NCI-H524 (cell line): ENCODE measurements at places on chromosomes 1 and 21.

DNA sequence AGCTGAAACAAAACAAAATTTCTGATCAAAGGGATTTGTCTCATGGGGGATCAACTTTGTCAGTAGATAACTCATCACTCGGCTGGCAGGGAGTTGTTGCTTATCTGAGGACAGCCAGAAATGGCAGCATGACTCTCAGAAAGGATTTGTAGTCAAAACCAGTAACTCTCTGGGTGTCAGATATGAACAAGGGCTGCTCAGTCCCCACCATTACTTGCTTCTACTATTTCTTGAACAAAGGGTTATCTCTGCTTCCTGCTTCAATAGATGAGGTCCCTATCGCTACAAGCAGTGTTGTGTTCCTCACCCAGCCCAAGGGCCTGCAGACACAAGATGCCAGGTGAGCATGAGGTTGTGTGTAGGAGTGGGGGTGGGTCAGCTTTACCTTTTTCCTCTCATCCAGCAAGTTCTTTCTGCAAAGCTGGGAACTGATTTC is 116.2 kb downstream of the PTBP2 start:
- DNase-seq: no peak

- peak; percentile 39 for DNase-seq
Measured at GRCh38 chr1:53957194-53957818, 11.2 kb downstream of the LRRC42 start.

GRCh38 chr21:18985584-18985983 is 582.0 kb upstream of the TMPRSS15 start:
- no peak for DNase-seq

DNA sequence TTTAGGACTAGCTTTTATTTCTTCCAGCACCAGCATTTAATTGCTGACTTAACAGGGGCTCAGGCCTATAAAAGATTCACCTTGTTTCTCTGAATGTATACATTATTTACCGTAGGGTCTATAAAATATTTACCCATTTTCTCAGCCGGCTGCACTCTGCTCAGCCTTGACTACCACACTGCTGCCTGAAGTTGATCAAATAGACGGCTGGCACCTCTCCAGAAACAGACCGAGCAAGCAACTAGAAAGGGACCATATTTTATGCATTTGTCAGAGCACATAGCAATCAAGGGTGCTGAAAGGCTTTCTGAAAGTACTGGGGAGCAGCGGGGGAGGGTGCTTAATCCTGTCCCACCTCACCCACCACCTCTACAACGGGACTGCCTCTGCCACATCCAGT is 64.7 kb upstream of the FGGY start:
- no peak for DNase-seq

GRCh38 chr1:221740369-221740992 is 1.4 kb downstream of the DUSP10 start:
- peak; percentile 36 for DNase-seq

DNA sequence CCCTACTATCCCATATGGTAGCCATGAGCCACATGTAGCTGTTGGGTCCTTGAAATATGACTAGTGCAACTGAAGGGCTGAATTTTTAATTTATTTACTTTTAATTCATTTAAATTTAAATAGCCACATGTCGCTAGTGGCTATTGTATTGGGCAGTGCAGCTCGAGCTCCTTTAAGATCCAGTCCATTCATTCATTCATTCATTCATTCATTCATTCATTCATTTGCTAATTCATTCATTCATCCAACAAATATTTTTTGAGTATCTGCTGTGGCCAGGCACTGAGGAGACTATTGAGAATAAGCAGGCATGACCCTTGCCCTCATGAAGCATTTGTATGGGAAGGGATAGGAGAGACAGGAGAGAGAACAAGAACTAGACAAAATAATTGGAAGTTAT is 29.5 kb upstream of the ACOT11 start:
- DNase-seq: no peak

GRCh38 chr1:160362168-160362957 is 4.5 kb upstream of the NHLH1 start:
- DNase-seq: peak; percentile 98

GRCh38 chr21:35191754-35192153 is 142.7 kb upstream of the RUNX1 start:
- no peak for DNase-seq

DNA sequence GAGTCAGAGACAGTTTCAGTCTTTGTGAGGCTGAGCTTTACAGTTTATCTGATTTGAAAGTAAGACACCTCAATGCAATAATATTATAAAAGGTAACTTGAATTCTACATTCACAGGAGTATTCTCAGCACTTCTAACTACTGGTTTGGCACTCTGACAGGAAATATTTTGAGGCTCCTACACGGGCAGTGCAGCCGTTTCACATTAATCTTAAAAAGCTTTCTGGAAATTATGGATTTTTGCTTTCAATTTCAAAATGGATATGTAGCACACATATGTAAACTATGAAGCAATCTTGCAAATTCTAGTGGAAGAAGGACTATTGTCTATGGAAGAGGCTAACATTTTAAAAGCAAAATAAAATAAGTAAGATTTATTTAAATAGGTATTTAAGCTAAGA is 262.9 kb upstream of the SNX7 start:
- DNase-seq: no peak

- DNase-seq: peak; percentile 96
Measured at GRCh38 chr21:39183272-39184049, at the start of gene PSMG1. PSMG1 (minus strand) TSS chr21:39183451; CDS start chr21:39183385, 66 bp downstream.

DNA sequence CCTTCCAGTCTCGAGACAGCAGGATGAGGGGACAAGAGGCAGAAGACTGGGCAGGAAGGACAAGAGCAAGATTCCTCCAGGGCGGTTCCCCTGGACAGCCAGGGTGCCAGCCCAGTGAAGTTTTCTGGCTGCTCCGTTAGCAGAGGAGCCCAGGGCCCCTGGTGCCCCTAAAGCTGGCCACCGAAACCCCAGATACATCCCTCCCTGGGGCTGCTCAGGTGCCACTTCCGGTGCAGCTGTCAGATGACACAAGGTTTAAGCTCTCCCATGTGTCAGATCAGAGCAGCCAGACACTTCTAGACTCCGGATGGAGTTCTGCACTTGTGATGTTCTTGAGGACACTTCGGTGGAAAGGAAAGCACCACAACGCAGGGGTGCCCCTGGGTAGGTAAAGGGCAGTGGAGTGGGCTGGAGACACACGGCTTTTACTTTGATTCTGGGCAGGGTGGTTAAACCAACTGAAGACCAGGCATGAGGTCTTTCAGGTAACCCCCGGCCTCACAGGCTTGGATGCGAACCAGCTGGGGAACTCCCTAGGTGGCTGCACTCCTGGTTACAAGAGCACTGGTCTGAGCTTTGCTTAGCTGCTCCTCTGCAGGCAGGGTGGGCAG is 85.7 kb downstream of the ITPKB start:
- DNase-seq: no peak

- DNase-seq: no peak
Measured at GRCh38 chr1:100575406-100575805, 37.5 kb downstream of the GPR88 start.

DNA sequence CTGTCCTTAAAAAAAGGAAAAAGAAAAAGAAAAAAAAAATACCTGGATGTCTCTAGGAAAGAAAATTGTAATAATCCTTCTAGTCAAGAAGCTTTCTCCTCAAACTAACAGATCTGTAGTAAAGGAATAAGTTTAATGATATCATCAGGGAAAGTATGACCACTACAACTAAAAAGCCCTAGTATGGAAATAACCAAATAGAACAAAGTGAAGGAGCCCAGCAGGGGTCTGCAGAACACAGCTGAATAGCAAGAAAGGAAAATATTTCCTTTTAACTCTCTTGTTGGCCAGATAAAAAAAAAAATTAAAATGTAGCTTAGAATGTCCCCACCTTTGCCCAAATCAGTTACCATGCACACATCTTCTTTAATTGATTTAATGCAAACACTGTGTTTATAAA is 43.2 kb downstream of the PRRX1 start:
- DNase-seq: no peak

DNA sequence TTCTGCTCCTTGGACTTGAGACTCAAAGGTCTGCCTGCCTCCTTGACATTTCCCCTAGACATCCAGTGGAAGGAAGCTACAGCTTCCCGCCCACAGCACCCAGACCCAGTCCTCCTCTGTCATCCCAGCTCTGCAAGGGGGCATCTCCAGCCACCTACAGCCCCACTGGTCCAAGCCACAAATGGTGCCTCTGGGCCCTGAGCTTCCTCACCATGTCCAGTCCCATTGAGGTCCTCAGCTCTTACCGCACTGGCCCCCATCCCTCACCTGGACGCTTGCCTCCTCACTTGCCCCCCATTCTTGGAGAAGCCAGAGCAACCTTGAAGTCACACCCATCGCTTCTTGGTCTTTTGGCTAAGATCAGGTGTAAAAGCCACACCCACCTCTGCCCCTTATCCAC is 13.2 kb downstream of the PODN start:
- no peak for DNase-seq

GRCh38 chr1:216785737-216786136 is 62.5 kb upstream of the ESRRG start:
- no peak for DNase-seq

- no peak for DNase-seq
Measured at GRCh38 chr1:208222376-208223126, 21.6 kb downstream of the PLXNA2 start.
